ENCODE measurements at places on chromosomes 11 and 22.

- DNase-seq, result no peak
Measured at GRCh38 chr11:746289-747157, 741 bp upstream of the TALDO1 start.

GRCh38 chr11:57175478-57175877 lies 6.3 kb upstream of the LRRC55 start:
- DNase-seq, result no peak

GRCh38 chr11:1751999-1752906 lies 1.9 kb upstream of the IFITM10 start:
- no peak for DNase-seq

DNA sequence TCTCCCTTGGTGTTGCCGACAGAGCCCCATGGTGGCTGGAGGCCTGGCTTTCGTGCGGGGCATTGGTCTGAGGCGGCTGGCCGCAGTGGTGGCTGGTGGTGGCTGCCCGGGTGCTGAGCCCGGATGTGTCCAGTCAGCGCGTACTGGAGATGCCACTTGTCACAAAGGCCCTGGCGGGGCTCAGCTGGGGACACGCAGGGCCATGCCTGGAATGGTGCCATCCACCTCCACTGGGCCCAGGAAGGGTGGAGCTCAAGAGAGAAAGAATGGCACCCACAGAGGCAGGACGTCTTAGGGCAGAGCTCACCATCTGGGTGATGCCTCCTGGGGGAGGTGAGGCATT lies 92.5 kb downstream of the CEP164 start:
- no peak for DNase-seq

DNA sequence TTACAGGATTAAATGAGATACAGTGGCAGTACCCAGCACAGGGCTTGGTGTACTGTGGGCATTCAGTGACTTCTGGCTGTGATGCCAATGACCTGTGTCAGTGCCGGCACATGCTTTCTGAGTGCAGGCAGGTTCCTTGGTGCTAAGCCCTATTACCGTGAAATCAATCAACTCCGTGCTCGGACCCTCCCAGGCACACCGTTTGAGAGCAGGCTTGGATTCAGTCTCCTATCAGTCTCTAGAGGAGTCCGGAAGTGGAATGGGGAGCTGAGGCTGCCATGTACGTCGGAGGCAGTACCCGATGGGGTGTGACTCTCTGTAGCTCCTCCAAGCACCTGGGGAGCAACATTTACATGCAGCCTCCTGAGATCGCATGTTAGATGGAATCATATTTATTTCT lies 42.6 kb downstream of the CACNG2 start:
- DNase-seq, result no peak

- DNase-seq, result no peak
Measured at GRCh38 chr11:69078930-69079605, 30.3 kb downstream of the TPCN2 start.

DNA sequence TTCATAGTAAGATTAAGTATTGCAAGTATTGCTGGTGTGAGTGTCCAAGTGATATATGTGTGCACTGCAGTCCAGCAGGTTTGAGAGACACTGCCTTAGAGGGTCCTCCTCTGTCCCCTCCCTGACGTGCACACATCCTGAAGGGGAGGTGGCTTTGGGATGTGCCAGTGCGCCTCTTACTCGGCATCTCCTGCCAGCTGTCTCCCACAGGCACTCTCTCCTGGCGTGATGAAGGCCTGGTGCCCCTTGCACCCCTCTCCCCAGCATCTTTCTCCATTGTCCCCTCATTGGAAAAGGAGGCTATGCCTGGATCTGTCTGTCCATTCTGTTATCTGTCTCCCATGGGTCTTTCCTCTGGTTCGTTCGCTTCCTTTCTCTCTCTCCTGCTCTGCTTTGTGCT lies 24.2 kb downstream of the GTPBP1 start:
- no peak for DNase-seq
